ENCODE measurements at places on chromosomes 4 and X. TPM values are rescaled to one million over a fixed set of nuclear protein-coding genes. Genes with fewer than 3 reads are reported as not detected.

Gene ART3
- total RNA-seq = not detected

Gene ETNPPL
- total RNA-seq = not detected

Gene SULT1B1
- 13.7 TPM for total RNA-seq

Gene TEX11
- not detected for total RNA-seq

Gene DCAF8L2
- not detected for total RNA-seq

Gene TCEAL2
- 0.12 TPM for total RNA-seq

Gene DMD
- 3.6 TPM for total RNA-seq

Gene ODAM
- not detected for total RNA-seq
